ENCODE measurements at places on chromosomes 3 and 15.

- DNase-seq: no peak
Observed at GRCh38 chr15:67878712-67879206, 38.9 kb upstream of the RNU6-1 start.

DNA sequence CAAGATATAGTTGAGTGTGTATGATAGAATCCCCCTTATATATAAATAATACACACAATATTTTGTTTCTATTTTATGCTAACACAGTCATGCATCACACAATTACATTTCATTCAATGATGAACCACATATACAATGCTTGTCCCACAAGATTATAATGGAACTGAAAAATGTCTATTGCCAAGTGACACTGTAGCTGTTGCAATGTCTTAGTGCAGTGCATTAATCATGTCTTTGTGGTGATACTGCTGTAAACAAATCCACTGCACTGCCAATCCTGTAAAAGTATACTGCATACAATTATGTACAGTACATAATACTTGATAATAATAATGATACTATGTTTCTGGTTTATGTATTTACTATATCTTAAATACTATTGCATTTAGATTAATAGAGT, 512.1 kb upstream of the CNTN3 start:
- no peak for DNase-seq

- no peak for DNase-seq
Observed at GRCh38 chr3:129211772-129212171, 28.1 kb upstream of the CNBP start.

DNA sequence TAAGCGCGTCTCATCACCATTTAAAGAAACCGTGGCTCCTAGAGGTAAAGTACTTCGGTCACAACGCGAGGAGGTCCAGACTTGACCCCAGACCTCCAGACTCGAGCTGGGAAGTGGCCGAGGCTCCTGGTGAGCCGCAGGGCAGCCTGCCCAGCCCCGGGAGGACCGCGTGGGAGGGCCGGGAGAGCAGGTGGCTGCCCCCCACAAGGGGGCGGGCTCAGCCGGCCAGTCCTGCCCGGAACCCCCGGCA, at the start of gene SLC27A2:
TSS of gene SLC27A2 (plus strand) at position 228 of the 250 bp plus-strand sequence. CDS start 232 bp downstream, outside the sequence.
- DNase-seq: no peak

GRCh38 chr3:178435575-178435974, 100.7 kb upstream of the KCNMB2 start:
- no peak for DNase-seq

DNA sequence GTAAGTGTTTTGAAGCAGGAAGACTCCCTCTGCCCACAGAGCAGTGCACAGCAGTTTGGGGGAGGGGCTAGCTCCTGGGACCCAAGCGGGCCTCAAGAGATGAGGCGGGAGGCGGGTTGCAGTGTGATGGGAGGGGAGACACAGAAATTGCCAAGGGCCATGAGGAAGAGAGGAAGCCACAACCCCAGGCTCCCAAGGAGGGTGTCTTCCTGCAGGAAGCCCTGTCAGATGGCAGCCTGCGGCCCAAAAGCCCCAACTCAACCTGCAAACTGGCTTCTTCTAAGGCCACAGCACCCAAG, 7.3 kb upstream of the ISLR2 start:
- DNase-seq: peak; percentile 80

DNA sequence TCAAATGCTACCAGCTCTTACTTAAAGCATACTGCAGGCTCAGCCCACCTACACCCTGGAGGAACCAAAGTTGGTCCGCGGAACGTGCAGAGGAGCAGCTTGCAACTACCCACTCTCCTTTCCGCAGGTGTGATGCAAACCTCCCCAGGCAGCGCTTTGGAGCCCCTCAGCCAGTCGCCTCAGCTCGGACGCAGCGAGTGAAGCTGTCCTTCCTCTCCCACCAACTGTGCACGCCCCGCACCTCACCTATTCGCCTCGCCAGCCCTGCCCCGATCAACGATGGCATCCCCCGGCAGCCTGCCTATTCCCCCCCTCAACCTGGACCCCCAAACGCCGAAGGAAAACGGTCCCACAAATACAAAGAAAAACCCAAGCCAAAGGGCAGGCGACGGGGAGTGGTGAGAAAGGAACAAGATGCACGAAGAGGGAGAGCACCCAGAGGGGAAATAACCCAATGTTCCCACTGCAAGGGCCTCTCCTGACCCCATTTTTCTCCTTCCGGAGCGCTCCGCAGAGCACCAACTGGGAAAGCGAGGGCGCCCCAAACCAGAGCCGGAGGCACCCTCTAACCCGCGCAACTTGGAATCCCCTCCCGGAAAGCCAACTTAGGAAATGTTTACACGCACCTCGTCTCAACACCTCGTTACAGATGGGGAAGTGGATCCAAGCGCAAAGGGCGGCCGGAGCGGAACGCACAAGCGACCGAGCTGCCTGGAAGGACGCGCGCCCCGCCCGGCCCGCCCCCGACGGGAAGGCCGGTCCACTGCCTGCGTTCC, 665 bp downstream of the GLB1 start:
- DNase-seq: peak; percentile 32

- DNase-seq: no peak
Observed at GRCh38 chr3:183158551-183159006, 4.0 kb downstream of the LAMP3 start.

GRCh38 chr3:110405830-110406585, 665.6 kb upstream of the NECTIN3 start:
- DNase-seq: no peak

DNA sequence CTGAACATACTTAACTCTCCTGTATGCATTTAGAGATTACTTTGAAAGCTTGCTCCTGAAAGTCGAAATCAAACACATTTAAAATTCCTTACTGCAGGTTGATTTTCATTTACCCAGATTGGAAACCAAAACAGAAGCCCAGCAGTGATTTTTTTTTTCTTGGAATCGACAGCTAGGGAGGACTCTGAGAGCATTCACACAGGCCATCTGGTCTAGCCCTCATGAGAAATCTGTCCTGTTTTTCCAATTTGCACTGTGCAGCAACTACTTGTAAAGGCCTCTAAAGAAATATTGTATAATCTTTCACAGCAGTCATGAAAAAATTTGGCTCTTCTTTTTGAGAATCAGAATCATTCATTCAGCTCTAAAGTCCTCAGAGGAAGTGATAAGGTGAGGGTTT, 179.2 kb downstream of the KCNAB1 start:
- DNase-seq: no peak

DNA sequence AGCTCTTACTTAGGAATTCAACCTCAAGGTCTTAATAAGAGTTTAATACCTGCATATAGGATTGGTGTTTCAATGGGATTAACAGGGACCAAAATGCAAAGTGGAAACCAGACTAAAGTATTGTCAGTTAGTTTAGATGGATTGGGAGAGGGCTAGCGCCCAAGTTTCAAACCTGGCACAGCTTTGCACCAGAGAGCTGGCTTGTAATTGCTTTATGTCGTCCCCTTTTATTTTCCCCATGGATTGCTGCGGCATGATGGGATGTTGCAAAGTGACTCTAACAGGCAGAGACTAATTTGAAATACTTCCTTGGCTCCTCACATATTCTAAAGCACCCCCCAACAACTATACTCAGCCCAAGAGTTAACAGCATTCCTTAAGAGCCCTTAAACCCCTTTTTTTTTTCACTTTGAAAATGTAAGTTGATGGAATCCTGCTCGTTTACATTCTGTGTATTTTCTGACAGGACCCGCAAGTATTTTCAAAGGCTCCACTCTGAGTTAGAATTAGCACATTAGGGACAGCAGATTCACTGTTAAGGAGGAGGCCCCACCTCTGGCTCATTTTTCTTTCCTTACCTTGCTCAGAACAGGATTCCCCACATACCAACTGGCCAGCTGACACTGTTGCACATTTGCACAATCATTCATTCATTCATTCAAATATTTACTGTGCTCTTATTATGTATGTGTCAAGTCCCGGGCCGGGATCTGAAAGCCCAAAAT, 214.2 kb downstream of the ERC2 start:
- DNase-seq: no peak

GRCh38 chr15:43799209-43799944, 643 bp downstream of the SERINC4 start:
- DNase-seq: no peak

GRCh38 chr3:182682263-182683241, 110.8 kb upstream of the ATP11B start:
- peak; percentile 7 for DNase-seq

DNA sequence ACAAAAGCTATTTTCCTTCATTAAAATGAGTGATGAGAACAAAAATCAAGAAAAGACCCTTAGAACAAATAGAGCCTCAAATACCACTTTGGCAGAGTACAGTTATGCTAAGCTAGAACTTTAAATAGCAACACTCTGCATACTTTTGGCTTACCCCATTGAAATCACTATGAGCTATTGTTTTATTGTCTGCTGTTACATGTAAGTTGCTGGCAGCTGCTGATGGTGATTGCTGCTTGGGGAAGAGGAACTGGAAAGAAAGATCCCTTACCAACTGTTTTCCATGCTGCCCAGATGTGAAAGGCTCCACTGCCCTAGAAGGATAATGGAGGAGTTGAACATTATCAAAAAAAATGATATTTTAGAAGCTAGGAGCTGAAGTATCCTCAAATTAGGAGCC, 135.4 kb downstream of the SYNPR start:
- no peak for DNase-seq

GRCh38 chr3:43632269-43632733, 10.5 kb upstream of the ANO10 start:
- peak; percentile 12 for DNase-seq

DNA sequence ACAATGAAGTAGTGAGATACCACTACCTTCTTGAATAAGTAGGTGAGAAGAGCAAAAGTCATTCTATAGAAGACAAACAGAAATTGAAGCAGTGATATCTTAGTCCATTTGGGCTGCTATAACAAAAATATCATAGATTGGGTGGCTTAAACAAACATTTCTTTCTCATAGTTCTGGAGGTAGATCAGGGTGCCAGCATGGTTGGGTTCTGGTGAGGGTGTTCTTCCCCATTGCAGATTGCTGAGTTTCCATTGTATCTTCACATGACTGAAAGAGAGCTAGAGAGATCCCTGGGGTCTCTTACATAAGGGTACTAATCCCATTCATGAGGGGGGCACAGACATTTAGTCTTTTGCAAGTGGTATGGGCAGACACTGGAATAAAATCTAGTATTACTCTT, 32.9 kb upstream of the IFT57 start:
- DNase-seq: no peak
